ENCODE measurements at places on chromosomes 5 and 9.

GRCh38 chr5:76604838-76605237 is 18.4 kb downstream of the F2RL2 start:
- DNase-seq = no peak

DNA sequence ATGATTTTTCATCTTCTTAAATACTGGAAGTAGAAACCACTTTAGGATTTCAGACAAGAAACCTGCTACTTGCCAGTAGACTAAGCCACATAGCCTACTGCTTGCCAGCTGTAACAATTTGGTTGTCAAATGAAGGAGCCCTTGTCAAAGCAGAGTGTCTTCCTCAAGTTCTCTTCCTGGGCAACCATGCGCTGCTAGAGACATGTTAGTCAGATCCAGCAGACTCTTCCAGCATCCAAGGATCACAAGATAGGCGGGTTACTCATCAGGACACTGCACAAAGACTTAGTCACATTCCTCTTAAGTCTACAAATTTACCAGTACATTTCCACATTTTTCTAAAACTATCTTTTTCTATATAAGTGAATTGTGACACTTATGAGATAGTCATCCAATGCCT is 24.4 kb downstream of the SKIC3 start:
- no peak for DNase-seq

- no peak for DNase-seq
Observed at GRCh38 chr9:119164716-119165115, 204.5 kb downstream of the BRINP1 start.

- DNase-seq = peak; percentile 33
Observed at GRCh38 chr9:77433675-77434445, 214.3 kb downstream of the GNA14 start.

DNA sequence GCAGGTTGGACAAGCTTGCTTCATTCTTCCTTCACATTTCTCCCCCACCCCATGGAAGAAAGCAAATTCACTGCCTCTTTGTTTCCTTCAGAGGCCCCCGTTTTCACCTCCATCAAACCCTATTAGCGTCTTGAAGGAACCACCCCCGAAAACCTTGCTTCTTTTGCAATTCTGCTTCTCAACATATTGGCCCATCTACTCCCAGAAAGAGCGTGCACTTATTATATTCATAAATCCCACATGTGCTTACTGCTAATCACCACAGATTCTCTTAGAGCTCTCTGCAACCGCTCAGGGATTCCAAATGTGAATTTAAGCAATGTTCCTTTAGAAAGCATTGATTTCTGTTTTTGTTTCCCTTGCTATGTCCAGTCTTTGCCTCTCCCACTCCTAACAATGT is 1.1 kb downstream of the F2RL2 start:
- no peak for DNase-seq

- no peak for DNase-seq
Observed at GRCh38 chr5:141931694-141932093, 8.0 kb downstream of the DELE1 start.

All from substantia nigra (tissue), 51 donors.